ENCODE measurements at places on chromosomes 16 and 17.

DNA sequence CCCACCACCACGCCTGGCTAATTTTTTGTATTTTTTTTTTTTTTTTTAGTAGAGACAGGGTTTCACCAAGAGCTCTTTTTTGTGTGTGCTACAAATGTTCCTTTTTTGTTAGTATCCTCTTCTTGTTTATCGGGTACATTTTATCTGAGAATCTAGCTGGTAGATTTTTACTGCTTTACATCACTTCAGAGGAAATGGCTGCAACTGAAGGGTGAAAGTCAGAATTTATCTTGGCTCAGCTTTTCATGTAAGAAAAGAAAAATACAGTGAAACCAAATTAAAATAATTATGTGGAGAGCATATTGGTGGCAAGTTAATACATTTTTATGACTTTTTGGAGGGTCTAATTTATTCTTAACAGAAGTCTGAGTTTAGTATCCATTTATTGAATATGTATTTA is 26.0 kb downstream of the CBFB start:
- no peak for DNase-seq

- no peak for DNase-seq
Observed at GRCh38 chr16:2971985-2972784, 3.0 kb downstream of the PAQR4 start.

DNA sequence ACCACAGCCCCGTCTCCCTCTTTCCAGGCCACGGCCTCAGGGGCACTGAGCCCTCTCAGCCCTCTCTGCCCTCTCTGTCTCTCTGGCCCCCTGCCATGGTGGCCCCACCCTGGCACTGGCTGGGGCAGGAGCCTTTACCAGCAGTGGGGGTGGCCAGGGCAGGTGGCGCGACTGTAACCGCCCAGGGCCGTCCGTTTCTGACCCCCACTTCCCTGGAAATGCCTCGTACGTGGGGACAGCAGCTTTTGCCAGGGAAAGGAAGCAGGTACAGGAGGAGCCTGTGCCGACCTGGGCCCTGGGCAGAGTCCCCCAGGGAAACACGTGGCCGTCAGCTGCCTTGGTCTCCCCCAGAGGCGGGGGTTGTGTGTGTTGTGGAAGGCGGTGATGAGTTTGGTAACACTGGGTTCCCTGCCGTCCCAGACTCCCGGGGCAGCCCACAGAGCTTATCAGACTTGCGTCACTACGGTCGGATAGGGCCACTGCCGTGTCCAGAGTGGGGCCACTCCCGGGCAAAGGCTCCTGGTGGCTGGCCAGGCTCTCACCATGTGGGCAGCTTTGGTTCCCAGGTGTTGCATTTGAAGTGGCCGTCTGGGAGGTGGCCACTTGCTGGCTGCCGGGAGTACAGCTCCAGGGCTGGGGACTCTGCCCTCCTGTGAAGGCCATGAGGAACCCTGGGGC is 249.3 kb upstream of the CIBAR2 start:
- peak; percentile 43 for DNase-seq

DNA sequence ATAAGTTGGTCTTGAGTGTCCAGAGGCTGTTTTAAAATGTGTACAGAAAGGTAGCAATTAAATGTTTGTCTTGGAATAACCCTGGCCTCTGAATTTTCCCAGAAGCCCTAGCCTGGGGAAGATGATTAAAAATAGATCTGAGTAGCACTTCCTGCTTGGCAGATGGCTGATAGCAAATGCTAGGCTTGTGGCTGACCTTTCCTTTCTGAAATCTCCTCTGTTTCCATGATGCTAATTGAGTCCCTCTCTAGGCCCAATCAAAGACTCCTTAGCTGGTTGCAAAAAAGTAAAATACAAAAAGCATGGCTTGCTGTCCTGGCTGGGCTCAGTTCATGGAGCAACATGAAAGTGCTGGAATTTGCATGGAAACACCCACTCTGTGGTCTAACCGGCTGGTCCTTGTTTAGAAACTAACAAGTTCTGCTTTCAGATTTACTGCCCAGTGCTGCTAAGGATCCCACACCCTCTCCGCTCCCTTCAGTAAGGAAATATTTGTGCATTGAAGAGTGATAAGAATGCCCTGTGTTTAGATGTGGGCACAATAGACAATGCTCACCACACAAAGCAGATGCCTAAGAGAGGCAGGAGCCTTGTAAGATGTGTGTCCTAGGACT is 40.8 kb downstream of the YPEL2 start:
- DNase-seq: no peak

GRCh38 chr17:50872710-50873424 is 6.7 kb upstream of the TOB1 start:
- no peak for DNase-seq

DNA sequence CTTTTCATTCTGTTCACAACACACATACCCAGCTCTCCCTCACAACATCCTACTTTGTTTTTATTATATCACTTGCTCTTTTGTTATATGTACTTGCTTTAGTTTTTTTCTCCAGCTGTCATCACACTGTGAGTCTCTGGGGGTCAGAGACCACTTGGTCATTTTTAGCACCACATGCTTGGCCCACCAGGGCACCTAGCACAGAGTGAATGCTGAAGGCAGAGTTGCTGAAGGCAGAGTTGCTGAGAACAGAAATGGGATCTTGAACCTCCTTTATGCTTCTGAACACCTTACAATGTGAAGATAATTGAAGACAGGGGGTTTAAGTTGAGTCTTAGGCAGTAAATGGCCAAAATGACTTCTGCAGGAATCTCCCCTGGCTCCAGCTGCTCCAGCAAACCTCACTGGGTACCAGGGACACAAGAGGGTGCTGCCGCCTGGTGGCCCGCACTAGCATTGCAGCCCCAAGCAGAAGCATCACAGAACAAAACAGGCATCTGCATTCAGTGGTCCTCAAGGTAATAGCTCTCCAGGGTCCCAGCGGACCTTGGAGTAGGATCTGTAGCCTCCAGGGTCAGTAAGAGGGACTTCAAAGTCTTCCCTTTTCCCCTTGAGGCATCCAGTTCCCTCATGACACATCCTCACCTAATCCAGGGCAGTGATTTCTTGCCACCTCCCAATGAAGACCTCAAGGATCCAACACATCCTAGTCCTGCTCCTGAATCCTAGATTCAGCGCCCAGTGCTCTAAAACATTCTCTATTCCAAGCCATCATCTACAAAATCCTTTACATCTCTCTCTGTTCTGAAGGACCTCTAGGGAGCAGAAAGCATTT is 1972.6 kb downstream of the TP53TG3F start:
- peak; percentile 7 for DNase-seq

DNA sequence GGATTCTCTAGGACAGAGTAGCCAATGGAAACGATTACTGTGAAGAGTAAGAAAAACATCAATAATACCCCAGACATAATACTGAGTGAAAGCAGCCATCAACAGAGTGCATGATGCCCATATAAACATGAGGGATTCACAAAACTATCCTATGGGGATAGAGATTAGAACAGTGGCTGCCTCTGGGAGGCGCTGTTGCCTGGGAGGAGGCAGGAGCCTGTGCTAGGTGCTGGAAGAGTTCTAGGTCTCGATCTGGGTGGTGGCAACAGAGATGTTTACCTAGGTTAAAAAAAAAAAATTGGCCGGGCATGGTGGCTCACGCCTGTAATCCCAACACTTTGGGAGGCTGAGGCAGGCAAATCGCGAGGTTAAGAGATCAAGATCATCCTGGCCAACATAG is 7.9 kb downstream of the FA2H start:
- no peak for DNase-seq

DNA sequence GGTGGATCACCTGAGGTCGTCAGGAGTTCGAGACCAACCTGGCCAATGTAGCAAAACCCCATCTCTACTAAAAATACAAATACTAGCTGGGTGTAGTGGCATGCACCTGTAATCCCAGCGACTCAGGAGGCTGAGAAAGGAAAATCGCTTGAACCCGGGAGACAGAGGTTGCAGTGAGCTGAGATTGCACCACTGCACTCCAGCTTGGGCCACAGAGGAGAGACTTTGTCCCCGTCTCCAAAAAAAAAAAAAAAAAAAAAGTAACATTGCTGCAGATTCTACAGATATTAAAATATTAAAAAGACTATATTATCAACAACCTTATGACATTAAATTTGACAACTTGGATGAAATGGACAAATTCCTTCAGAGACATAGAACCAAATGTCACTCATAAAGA is 25.7 kb downstream of the MBTD1 start:
- no peak for DNase-seq

- no peak for DNase-seq
Observed at GRCh38 chr16:9374061-9374460, 282.6 kb downstream of the HAPSTR1 start.

GRCh38 chr17:52157603-52158449 is 688 bp downstream of the CA10 start:
- DNase-seq: no peak

- no peak for DNase-seq
Observed at GRCh38 chr17:7930841-7931631, 710 bp downstream of the TRAPPC1 start.

- DNase-seq: no peak
Observed at GRCh38 chr17:18159551-18160120, 24.0 kb upstream of the ALKBH5 start.

DNA sequence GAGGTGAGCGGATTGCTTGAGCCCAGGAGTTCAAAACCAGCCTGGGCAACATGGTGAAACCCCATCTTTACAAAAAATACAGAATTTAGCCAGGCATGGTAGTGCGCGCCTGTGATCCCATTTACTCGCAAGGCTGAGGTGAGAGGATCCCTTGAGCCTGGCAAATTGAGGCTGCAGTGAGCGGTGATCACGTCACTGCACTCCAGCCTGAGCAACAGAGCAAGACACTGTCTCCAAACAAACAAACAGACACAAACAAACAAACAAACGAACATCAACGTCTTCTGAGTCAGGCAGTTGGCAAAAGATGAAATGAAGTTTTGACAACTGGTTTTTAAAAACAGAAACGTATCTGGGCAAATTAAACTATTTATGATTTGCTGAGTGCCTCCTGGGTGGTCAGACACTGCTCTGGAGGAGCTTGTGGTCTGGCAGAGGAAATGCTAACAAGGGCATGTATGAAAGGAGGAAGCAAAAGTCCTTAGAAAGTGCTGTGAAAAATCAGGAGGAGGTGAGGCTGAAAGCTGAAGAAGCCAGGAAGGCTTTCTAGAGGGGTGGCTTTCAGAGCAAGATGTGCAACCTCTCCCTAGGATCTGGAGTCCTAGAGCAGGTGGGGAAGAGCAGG is 10.2 kb upstream of the KRT20 start:
- no peak for DNase-seq

DNA sequence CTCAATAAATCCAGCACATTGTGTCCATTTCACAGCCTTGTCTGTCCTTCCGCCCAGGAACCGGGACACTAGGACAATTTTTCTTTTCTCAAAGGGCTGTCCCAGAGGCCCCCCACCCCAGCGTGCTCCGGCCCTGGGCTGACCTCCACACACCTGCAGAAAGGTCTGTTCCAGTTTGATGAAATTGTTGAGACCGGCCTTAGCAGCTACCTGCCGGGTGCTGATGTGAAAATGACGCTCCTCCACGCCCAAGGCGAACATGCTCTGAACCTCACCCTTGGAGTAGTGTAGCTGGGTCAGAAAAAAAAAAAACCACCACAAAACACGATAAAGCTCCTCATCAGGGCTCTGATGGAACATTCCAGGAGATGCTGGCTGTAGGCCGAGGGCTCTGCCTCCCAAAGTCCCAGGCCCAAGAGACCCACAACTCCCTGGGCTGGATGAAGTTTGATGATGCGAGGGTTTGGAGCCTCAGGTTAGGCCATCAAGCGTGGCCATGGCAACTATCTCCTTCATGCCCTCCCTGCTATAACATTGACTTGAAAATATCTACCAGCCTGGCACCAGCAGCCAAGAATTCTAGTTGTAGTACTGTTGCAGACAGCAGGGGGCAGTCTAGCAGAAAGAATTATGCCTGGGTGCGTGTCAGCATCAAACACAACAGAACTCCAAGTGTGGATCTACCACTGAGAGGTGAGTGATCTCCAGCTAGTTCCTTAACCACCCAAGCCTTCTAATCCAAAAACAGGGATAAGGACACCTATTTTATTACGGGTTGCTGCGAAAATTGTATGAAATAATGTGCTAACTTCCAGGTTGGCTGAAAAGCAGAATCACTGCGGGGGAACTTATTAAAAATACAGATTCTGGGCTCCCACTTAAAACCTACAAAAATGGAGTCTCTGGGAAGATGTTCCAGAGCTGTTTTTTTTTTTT is 62.1 kb downstream of the RMI2 start:
- DNase-seq: peak; percentile 77

GRCh38 chr17:12247761-12248160 is 227.1 kb downstream of the MAP2K4 start:
- DNase-seq: no peak

DNA sequence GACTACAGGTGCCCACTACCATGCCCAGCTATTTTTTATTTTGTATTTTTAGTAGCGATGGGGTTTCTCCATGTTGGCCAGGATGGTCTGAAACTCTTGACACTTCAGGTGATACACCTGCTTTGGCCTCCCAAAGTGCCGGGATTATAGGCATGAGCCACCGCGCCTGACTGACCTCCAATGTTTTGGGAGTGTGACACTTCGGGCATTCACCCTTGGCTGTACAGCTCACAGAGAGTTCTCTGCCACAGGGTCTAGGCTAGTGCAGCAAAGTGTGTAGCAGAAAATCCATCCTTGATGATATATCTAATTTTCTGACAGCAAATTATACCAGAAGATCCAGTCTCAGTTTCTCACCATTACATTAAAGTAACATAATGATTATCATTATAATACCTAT is 14.1 kb downstream of the FAM20A start:
- no peak for DNase-seq

GRCh38 chr17:49381793-49382192 is 19.7 kb upstream of the ZNF652 start:
- DNase-seq: no peak

GRCh38 chr17:3685174-3685573 is 10.8 kb downstream of the P2RX5 start:
- no peak for DNase-seq

- no peak for DNase-seq
Observed at GRCh38 chr17:66826856-66827255, 8.1 kb upstream of the CACNG5 start.

DNA sequence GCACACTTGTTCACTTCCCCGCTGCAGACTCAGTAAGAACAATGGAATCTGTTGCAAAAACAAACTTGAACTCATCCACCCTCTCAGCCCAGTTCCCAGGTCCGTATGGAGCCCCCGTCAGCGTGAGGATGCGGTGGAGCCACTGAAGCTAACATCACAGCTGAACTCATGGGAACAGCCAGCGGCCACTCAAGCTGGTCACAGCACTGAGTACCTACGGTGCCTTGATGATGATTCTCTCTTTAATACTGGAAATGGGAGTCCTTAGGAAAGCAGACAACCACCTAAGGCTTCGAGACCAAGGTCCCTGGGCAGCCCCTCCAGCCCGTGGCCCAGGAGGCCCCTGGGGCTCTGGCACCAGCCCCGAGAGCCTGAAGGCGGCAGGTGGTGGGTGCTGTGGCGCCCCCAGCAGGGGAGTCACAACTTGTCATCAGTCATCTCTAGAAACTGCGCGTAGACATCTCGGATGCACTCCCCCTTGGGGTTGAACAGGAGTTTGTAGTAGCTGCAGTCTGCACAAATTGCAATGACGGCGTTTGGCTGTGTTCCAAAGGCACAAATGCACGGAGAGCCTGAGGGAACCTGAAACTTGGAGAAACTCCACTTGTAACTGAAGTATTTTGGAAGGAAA is 31.0 kb upstream of the RHOT1 start:
- peak; percentile 74 for DNase-seq
